HuH-7 (cell line): ENCODE measurements at places on chromosomes 11 and 22.

DNA sequence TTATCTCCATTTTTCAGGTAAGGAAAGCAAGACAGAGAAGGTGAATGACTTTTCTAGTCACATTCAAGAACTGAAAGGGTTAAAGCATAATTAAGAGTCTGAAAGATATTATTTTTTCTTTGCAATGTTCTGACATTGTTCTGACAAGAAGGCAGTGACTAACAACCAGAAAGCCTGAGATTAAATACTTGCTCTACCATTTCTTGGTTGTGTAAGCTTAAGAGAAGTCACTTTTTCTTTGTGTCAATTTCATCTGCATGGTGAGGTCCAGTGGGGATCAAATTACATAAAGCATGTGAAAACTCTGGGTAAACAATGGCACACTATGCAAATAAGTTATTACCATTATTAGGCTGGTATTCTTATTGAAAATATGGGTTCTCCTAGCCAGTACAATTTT lies 73.7 kb downstream of the PHF21A start:
- no peak for DNase-seq

DNA sequence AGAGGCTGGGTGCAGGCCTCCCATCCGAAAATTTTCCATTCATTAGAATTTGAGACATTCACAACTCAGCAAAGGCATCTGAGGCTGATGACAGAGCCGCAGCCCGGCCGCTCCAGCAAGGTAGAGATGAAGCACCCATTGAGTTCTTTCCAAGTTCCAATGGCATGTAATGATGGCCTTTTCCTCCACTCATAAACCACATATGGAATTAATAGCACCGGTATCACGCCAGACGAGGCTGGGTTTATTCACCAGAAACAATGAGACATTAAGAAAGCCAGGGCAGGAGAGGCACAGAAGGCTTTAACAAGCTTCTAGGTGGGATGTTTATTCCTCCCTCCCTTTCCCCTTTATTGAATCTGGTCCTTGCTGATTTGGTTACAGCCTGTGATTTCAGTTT lies 534.4 kb downstream of the MN1 start:
- DNase-seq: no peak

GRCh38 chr11:104164028-104164520 lies at the start of gene PDGFD:
Gene PDGFD (minus strand): TSS chr11:104164147.
- DNase-seq: peak; percentile 58

- DNase-seq: no peak
These were observed 73.3 kb downstream of the MRGPRX1 start for GRCh38 chr11:18865951-18866350.

GRCh38 chr11:47415949-47416472 lies 7.6 kb downstream of the SLC39A13 start:
- no peak for DNase-seq

DNA sequence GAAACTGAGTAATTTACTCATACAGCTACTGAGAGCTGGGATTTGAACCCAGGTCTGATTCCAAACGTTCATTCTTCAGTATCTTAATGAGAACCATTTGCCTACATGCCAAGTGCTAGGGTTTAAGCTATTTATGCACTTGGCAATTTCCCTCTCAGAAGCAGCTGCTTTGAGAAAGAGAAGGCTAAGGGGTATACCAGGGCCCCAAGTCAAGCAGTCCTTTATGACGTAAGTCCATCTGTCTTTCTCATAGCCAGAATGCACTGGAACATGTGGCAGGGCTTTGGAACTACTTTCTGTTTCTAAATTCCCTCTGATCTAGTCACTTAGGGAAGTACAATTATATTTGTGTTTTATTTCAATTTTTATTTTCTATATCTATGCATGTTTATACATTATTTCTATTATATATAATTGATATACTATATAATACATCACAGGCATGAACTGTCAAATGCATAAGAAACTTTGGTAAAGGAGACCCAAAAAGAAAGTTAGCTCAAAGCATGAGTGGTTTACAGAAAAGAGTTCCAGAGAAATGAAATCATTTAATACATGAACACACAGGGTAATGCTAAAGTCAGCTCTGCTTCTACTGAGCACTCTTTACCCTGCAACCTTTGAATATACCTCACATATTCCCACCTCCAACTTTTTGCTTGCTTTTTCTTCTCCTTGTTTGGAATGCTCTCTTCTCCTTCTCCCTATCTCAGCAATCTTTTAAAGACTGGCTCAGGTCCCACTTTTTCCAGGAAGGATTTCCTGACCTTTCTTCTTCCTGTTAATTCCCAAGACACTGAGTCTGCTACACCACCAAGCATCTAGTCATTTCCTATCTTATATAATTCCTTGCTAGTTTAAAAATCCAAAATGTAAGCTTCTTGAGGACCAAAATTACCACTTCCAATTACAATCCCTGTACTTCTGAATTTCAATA lies 80.5 kb upstream of the GDPD4 start:
- DNase-seq: no peak

DNA sequence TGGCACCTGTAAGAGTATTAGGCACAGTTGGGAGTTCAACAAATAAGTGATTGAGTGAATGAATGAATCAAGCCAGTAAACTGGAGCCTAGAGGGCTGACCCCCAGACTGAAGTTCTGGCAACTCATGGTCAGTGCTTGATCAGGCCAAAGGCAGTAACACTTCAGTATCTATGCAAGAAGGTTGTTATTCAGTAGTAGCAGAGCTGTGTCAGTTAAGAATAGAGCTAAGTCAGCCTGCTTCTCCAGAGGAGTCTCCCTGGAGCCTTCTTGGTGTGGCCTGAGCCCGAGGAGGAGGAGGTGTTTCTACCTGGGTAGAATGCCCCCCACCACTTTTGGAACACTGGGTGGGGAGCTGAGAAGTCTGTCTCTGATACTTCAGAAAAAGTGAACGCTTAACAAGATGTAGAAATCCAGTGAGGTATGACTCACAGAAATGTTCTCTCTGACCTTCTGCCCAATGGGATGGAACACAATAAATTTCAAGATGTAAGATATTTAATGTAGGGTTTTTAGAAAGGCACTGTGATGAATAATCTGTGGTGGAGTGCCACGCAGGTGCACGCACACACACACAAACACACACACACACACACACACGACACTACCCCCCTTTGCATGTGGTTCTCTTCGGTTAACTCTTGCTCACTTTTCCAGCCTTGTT lies 219.9 kb downstream of the HIPK3 start:
- no peak for DNase-seq

DNA sequence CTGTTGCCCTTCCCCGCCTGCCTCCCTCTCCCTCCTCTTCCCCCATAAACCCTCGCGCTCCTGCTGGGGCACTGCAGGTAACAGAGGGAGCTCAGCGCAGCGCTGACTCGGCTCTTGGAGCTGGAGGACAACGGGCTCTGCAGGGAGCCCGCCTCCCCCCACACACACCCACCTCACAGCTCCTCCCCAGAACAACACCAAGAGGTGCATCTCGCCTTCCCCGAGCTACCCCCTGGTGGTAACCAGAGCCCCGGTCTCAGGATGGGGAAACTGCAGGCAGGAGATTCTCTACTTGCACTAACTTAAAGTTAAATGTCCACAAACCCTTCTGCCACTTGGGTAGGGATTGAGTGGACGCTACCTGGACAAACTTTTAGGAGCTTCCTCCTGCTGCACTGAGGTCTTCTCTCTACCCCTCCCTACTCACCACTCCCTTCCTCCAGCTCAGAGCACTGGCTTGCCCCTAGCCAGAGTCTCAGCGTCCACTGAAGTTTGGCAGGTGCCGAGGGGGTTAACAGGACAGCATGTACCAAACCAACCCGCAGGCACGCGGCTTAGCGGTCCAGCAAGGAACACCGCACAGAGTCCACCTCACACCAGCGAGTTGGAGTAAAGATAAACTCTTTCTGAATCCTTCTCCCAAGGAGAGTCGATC lies 4.0 kb upstream of the SCN4B start:
- DNase-seq: peak; percentile 70

DNA sequence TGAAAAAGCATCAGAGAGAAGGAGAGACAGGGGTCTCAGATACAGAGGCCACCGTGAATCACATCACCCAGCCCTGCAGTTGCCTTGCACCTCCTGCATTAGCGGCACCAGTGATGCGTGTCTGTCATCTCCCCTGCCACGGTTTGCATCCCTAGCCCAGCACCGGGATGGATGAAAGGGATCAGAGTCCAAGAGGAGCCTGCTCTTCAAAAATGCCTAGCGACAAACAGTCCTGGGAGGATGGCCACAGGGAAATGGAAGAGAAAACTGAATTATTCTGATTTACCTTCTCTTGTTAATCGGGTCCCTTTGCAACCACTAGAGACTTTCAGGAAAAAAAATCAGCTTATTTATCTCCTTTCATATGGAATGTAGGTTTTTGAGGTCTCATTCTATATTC lies 495.6 kb upstream of the KIRREL3 start:
- DNase-seq: no peak

DNA sequence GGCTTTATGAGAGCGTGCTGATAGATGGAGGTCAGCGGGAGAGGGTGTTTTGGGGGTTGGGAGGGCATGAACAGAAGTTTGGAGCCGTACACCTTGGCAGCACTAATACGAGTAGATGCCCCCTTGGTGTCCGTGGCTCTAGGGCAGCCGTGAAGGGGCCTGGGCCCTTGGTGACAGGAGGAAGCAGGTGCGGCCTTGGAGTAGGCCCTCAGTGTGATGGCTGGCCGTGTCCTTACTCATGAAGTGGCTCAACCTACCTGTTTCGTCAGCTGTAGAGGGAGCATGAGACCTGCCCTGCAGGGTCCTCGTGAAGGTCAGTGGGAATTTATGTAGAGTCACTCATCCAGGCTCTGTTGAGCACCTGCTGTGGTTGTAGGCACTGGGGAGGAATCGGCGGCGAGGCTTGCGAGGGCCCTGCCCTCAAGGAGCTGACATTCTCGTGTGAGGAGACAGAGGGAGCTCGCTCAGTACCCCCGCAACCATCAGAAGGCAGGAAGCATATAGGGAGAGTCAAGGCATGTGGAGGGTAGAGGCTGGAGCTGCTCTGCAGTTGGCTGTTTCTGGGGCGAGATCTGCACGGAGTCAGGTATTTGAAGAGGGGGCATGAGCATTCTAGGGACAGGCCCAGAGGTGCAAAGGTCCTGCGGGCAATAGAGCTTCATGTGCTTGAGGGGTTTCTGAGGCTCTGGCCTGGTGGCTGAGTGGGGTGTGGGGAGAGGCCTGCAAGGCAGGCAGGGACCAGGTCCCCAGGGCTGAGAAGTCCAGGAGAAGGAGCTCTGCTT lies 39.6 kb downstream of the TBC1D22A start:
- DNase-seq: no peak

DNA sequence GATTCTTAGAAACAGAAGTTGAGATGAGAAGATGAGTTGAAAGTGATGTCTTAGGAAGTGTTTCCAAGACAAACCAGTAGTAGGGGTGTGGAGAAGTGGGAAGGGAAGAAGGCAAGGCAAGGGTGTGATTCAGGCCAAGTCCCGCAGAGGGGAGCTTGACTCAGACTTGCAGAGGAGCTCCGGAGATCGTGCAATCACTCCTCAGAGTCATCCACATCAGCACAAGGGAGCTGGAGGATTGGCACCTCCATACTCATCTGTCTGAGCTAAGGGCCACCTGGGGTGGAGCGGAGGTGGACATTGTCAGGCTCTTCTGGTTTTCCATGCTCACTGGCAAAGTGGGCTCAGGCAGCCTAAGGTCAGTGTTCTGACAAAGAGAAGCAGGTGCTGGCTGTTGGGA lies 44.4 kb downstream of the CHRDL2 start:
- DNase-seq: no peak

DNA sequence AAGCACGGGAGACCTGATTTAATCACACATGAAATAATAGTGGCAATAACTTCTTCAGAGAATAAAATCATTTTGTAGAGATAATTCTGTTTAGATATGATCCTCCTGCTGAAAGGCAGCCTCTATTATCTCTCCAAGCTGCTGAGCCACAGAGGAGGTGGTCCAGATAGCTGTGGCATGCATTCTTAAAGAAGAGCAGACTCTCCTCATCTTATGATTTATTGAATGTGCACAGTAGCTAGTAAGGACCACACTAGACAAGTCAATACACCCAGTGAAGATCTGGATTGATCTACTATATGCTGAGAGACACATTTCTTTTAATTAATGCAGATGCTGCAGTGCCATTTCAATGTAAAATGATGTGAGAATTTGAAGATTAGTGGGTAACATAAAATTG lies 552.9 kb upstream of the ANO3 start:
- DNase-seq: no peak

- DNase-seq: no peak
These were observed 150.7 kb downstream of the CCDC34 start for GRCh38 chr11:27212248-27212780.

GRCh38 chr11:74895340-74896116 lies 53.4 kb downstream of the XRRA1 start:
- no peak for DNase-seq

- no peak for DNase-seq
These were observed 48.3 kb downstream of the CEP164 start for GRCh38 chr11:117375960-117376359.

GRCh38 chr11:93668171-93668570 lies 6.7 kb downstream of the CEP295 start:
- no peak for DNase-seq

GRCh38 chr11:8870411-8871170 lies 40.4 kb upstream of the AKIP1 start:
- peak; percentile 71 for DNase-seq

DNA sequence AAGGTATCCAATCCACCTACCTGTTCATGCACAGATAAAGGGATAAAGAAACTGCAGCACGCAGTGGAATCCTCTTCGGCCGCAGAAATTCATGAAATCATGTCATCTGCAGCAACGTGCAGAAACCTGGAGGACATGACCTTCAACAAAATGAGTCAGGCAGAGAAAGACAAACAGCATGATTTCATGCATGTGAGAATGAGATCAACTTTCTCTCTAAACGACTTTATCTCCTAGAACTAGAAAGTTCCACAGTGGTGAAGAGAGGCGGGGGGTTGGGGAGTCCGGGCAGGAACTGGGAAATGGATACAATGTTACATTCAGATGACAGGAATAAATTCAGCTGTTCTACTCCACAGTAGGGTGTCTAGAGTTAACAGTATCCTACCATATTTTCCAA lies 9.9 kb downstream of the RGL4 start:
- DNase-seq: no peak

- DNase-seq: no peak
These were observed 93.4 kb upstream of the SEPTIN5 start for GRCh38 chr22:19620742-19621371.

GRCh38 chr11:33775832-33776470 lies 1.6 kb upstream of the FBXO3 start:
- DNase-seq: no peak

GRCh38 chr11:69534166-69534530 lies 52.7 kb downstream of the LINC01488 start:
- DNase-seq: no peak

DNA sequence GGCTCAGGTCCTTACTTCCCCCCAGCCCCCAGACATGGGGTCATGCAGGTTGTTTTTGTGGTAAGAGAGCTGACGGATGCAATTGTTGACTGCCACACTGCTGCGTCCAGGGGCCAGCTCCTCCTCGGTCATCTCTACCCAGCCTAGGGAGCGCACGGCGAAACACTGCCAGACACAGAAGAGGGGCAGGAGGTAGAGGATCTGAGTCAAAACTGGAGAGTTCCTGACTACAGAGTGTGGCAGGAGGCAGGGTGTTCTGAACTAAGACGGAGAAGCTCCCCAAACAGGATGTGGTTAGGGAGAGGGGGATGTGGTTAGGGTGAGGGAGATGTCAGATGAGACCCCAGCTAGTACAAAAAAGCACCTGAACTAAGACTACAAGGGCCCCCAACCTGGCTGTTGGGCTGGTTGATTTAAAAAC lies 12.3 kb downstream of the SMPD1 start:
- no peak for DNase-seq

- no peak for DNase-seq
These were observed 139.6 kb downstream of the DDX10 start for GRCh38 chr11:108804511-108804910.

GRCh38 chr22:46030231-46030880 lies 53.4 kb upstream of the WNT7B start:
- no peak for DNase-seq
